ENCODE measurements at places on chromosomes 5 and 9. TPM values are rescaled to one million over a fixed set of nuclear protein-coding genes. Genes with fewer than 3 reads are reported as not detected.

DNA sequence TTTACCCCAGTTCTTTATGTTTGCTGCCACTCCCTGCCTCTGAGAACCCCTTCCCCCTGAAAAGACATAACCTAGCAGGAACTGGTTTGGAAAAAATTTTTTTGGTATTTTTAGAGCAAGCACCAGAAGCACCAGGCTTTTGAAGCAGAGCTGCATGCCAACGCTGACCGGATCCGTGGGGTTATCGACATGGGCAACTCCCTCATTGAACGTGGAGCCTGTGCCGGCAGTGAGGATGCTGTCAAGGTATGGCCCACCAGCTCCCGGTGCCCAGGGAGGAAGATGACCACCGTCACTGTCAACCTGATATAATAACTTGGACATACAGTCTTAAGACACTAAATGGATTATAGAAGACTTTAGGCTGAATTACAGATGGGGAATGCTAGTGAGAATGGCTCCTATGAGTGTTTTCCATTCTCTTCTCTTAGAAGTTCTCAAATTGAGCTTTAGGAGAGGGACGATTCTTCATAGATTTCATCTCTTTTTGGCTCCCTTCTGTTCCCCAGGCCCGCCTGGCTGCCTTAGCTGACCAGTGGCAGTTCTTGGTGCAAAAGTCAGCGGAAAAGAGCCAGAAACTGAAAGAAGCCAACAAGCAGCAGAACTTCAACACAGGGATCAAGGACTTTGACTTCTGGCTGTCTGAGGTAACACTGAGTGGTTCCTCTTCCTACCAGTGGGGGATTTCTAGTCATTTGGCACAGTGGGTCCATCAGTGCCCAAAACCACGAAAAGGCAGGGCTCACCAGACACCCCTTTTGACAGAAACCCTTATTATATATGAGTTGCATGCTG, 44.9 kb downstream of the DYNC2I2 start:
- no peak for DNase-seq

DNA sequence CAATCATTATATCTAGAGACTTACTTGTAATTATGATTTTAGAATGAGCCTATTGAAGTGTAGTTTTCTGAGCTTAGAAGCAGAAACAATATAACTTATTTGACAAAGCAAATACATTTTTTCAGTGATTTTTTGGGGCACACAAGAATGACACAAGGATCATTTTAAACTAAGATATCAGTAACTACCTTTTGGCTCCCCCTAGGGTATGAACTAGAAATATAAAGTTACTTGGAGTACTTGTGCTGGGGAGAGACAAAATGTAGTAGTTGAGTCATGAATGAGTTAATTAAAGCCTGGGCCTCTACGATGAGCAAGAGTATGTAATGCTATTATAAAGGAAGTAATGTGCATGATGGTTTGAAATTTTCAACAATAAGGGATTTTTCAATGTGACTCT, 1244.1 kb upstream of the ACO1 start:
- no peak for DNase-seq

DNA sequence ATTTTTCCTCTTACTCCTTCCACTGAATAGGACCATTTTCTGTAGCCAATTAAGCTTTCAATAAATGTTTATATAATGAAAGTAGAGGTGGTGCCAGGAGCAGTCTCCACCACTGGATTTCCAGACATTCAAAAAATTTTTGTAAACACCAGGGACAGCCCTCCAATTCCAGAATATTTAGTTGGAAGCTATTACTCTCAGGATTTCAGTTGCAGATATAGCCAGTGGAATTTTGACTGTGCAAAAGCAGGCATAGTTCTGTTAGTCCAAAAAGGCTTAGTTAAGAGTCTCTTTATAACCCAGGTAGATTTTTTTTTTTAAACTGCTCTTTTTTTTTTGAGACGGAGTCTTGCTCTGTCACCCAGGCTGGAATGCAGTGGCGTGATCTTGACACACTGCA, 138.1 kb upstream of the DMRT1 start:
- no peak for DNase-seq

GRCh38 chr9:129006328-129007034, 21.6 kb downstream of the SH3GLB2 start:
- no peak for DNase-seq

DNA sequence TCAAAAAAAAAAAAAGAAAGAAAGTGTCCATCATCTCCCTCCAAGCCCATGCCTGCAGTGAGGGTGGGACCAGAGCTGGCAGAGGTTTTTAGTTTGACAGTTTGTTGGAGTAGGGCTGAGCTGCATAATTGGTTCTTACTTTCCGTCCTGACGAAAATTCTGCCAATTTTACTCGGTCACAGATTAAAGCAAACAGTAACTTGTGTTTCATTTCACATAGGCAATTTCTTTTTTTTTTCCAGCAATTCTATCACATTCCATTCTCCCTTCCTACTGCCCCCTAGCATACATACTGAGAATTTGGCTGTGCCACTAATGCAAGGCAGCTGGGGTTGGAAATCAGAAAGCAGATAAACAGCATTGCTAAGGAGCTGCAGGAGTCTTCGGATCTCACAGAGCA, 132.4 kb downstream of the FRMD3 start:
- DNase-seq: no peak

- DNase-seq: peak; percentile 26
Observed at GRCh38 chr5:1519631-1520210, 4.0 kb downstream of the LPCAT1 start.

DNA sequence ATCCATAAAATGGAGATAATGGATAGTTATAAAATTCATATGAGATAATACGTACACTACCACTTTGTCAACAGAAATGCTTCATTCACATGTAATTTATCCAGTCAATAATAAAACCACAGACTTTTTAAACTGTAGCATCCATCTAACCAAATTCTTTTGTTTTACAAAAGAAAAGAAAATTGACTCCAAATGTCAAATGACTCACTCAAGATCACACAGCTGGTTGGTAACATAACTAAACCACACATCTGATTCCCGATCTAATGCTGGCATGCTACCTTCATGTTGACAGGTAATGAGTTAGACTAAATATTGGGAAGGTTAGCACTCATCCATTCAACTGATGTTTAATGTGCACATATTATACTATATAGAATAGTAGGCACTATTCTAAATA, 4.9 kb downstream of the FRMD3 start:
- DNase-seq: no peak

- no peak for DNase-seq
Observed at GRCh38 chr9:17135295-17136160, 688 bp downstream of the CNTLN start.

- no peak for DNase-seq
Observed at GRCh38 chr5:65047948-65048690, 279.4 kb downstream of the CWC27 start.

DNA sequence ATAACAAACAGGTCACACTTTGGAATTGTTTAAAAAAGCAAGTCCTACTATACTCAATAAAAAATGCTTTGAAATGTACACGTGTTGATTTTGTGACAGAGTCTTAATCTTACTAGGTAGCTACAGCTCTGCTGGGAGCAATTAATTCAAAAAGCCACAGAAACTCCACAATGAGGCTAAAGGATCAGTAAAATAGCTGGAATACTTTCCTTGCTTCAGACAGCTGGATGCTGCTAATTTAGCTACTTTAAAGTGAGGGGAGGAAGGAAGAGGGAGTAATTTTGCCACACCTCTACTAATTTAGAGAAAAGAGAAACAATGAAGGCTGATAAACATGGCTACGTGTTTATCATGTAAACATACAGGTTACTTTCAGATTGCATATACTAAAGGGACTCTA, 927.6 kb upstream of the DMAC1 start:
- no peak for DNase-seq

DNA sequence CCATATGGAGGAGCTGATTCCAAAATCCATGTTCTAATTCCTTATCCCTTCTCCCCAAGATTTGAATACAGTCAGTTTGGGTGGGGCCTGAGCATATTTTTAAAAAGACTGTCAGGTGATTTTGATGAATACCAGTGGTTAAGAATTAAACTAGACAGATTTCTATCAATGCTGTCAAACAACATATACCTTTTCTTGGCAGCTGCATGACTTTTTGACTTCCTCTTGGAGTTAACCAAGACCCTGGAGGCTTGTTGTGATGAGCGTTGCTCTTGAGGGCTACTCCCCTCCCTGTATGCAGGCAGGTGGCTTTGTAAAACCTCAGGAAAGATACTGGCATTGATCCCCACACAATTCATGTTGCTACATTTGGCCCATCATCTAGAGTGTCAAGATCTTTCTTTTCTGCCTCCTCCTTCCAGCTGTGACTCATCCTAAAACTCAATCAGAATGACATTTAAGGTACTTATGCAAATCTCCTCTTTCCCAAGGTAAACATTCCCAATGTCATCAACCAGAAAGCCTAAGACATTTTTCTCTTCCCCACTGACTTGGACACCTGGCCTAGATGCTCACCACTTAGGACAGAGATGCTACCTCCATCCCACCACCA, 61.7 kb downstream of the PPP2R2B start:
- no peak for DNase-seq

GRCh38 chr9:118321788-118322187, 617.6 kb downstream of the TLR4 start:
- no peak for DNase-seq

DNA sequence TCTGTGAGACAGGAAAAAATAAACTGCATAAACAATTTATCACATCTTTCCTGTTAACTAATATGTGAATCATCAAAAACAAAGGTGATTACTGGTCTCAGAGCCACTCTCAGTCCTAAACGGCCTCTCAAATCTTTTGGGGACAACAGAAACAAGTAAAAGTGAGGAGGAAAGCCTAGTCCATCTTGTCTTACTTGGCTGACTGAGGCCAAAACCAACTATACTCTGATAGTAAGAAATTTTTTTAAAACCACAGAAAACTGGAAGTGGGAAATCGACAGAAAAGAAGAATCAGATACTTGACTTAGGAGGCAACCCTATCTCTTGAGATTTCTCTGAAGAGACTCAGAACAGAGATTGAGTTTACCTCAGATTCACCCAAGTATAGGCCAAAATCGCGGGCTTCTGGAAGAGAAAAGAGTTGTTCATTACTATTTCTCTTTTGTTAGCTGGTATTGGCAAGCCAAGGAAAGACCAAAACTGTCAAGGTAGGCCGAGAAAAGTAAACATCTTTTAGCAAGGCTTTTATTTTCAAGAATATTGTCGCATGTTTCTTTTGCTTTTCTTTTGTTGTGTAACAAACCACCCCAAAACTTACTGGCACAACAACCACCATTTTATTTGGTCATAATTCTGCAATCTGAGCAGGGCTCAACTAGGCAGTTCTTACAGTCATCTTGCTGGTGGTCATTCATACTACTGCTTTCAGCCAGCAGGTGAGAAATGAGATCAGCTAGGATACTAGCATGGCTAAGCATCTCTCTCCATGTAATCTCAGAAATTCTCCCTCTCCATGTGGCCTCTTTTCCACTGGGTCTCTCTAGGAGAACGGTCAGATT, 46.1 kb downstream of the RFX3 start:
- DNase-seq: no peak

- no peak for DNase-seq
Observed at GRCh38 chr5:148033134-148033533, 30.6 kb upstream of the SPINK5 start.

- DNase-seq: no peak
Observed at GRCh38 chr5:72649449-72649848, 142.2 kb upstream of the ZNF366 start.

- DNase-seq: no peak
Observed at GRCh38 chr5:118921866-118922265, 66.5 kb downstream of the DTWD2 start.

- peak; percentile 51 for DNase-seq
Observed at GRCh38 chr9:113523421-113524141, 60.1 kb downstream of the RGS3 start.

DNA sequence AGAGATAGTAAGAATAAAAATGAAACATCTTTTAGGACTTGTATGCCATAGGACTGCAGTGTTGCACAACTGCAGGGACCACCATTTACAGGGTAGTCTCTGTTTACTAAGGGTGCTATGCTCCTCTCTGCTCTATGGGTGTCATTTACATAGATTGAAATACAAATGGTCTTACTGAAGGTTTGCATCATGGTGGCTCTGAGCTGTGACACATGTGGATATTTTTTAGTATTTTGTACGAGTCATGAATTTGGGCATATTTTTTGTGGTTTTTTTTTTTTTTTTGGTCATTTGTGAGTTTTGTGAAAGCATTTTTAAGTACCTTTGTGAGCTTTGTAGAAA, 47.4 kb downstream of the CSNK1G3 start:
- no peak for DNase-seq

- DNase-seq: no peak
Observed at GRCh38 chr5:132417010-132417439, 47.5 kb downstream of the SLC22A5 start.

GRCh38 chr9:38651400-38652042, 31.1 kb upstream of the ANKRD18A start:
- no peak for DNase-seq

- DNase-seq: no peak
Observed at GRCh38 chr5:5658226-5658625, 235.7 kb downstream of the ICE1 start.

GRCh38 chr9:92762196-92762595, 2.4 kb downstream of the BICD2 start:
- no peak for DNase-seq

DNA sequence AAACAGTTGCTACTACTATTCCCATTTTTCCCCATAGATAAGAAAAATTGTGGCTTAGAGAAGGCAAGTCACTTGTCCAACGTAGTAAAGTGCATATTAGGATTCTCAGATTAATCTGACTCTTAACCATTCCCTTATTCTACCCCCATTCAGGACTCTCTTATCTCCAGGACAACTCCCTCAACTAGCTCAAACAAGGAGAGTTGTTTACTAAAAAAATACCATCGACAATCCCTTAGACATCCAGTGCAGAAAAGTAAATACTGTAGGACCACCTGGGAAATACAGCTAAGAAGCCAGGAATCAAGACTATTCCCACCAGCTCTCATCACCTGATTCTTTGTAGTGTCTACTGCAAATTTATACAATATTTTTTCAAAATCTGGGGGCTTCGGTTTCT, 9.4 kb upstream of the GRAMD2B start:
- DNase-seq: no peak

BTNL3 gene
- total RNA-seq: not detected

FCN2 gene
- not detected for total RNA-seq

ADGRV1 gene
- total RNA-seq: 0.16 TPM

GABBR2 gene
- total RNA-seq: not detected

ECSCR gene
- 1.9 TPM for total RNA-seq

SMIM3 gene
- 27.1 TPM for total RNA-seq

MACIR gene
- 9.3 TPM for total RNA-seq

TCOF1 gene
- 94.4 TPM for total RNA-seq

PRRT1B gene
- not detected for total RNA-seq

BOD1 gene
- 24.8 TPM for total RNA-seq

All from activated naive CD4-positive, alpha-beta T cell treated with anti-CD3 and anti-CD28 coated beads, Interleukin-2, amount 50 U/mL, for 72 hours (primary cell).